Central memory CD4-positive, alpha-beta T cell (primary cell): ENCODE measurements at places on chromosomes 3 and 15.

DNA sequence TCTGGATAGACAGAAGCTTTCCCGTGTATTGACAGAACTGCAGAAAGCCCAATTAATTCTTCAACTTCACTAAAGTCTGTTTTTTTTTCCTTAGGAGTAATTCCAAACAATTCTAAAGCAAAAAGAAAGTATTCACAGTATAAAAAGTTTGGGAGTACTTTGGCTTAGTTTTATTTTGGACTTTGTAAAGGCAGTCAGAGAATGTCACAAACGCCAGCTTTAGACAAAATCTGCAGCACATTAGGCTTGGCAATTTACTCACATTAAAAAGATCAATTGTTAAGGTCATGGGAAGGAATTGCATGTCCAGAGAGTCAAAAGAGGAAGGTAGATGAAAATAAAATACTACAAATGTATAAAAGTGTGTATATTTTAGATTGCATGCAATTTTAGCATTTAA lies 47.5 kb upstream of the GBE1 start:
- DNase-seq: no peak

GRCh38 chr3:25349095-25349494 lies 79.0 kb upstream of the RARB start:
- DNase-seq: no peak

DNA sequence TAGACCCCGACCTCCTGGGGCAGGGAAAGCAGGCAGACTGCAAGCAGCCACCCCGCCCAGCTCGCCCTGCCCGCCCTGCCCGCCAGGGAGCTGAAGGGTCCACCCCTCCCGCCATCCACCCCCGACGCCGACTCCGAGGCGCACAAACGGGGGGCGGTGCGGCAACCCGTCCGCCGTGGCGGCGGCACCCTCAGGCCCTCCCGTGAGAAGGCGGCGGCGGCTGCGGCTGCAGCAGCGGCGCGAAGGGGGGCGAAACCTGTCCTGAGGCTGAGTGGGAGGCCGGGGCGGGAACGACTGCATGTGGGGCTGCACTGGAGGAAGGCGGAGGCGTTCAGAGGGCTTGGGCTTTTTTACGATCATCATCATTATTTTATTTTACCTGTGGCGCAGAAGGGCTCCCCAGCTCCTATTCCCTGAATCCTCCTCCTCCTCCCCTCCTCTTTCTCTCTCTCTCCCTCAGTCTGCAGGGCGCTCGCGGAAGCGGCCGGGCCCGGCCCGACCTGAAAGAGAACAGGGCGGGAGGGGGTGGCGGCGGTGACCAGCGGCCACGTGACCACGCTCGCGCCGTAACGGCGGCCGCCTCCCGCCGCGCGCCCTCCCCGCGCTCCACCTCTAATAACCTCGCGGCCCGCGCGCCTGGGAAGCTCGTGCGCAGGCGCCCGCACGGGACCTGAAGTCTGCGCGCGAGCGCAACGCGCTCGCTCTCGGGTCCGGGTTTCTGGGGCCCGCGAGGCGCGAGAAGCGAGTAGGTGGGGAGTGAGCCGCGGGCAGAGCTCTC lies at the start of gene TBC1D5:
TBC1D5 (minus strand) TSS at position 530 of the 778 bp plus-strand sequence. CDS start 234,061 bp downstream, outside the sequence.
- DNase-seq: peak; percentile 90

- no peak for DNase-seq
Measured at GRCh38 chr3:4231041-4231440, 72.1 kb upstream of the SETMAR start.

DNA sequence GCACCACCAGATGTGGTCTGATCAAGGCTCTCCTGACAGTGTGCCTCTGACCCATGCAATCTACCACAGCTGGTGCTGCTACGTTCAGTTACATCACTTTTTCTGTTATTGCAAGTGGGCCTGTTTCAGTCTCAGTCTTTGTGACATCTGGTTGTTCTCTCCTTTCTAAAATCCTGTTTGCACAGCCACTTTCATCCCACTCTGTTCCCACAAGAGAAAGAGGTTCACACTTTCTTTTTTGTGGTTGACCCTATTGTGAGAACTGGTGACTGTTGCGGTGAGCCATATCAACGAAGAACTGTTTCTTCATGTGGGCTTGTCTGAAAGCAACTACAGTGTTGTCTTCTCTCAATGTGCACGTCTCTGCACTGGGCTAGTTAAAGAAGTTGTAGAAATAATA lies 342.8 kb upstream of the ARPP21 start:
- DNase-seq: no peak

DNA sequence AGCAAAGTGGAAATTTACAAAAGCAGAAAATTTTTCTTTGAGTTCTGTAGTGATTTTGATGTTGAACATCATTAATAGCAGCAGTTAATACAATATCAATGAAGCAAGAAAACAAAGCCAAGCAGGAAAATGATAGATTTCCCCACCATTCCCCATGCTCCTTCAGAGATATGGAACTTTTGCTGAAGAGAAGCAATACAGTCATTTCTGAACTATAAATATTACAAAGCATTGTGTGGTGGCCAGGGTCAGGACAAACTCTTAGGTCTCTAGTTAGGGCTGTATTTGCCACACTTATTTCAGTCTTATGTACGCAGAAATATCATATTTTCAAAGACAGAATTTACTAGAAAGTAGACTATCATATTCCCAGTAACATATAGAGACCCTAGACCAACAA lies 88.8 kb upstream of the P3H2 start:
- no peak for DNase-seq

- DNase-seq: no peak
Measured at GRCh38 chr3:14258906-14259904, 80.6 kb downstream of the LSM3 start.

DNA sequence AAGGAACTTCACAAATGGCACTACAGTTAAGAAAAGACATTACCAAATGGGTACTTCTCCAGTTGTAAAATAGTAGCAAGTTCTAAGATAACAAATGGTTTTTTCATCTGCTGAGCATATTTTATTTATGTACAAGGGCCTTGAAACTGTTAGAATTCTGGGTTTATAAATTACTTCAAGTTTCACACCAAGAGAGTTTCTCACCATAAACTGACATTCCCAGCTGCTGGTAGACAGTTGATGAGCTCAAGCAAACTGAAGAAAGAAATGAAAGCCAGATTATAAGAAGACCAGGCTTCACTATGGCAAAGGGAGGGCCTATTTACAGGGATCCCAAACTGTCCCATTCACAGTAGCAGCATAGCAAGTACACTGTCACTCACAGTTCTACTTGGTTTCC lies 99.8 kb downstream of the DHX30 start:
- no peak for DNase-seq

- no peak for DNase-seq
Measured at GRCh38 chr15:93831641-93832040, 399.7 kb upstream of the MCTP2 start.

GRCh38 chr3:9887480-9887879 lies 2.9 kb upstream of the JAGN1 start:
- DNase-seq: no peak

GRCh38 chr3:187112934-187113793 lies 26.1 kb downstream of the RPL39L start:
- DNase-seq: peak; percentile 36

- DNase-seq: no peak
Measured at GRCh38 chr3:9278085-9278484, 28.6 kb upstream of the SRGAP3 start.

DNA sequence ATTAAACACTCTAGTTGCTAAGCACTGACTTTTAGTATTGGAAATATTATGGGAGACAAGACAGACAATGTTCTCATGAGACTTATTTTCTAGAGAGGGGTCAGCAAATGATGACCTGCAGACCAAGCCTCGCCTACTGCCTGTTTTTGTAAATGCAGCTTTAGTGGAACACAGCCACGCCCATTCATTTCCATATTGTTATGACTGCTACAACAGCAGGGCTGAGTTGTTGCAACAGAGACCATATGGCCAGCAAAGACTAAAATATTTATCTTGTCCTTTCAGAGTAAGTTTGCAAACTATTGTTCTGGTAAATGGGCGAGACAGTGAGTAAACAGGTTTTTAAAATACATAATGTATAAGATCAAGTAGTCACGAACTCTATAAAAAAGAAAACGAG lies 570.2 kb downstream of the NTRK3 start:
- no peak for DNase-seq

GRCh38 chr3:159170436-159171003 lies 368.7 kb downstream of the MFSD1 start:
- no peak for DNase-seq

DNA sequence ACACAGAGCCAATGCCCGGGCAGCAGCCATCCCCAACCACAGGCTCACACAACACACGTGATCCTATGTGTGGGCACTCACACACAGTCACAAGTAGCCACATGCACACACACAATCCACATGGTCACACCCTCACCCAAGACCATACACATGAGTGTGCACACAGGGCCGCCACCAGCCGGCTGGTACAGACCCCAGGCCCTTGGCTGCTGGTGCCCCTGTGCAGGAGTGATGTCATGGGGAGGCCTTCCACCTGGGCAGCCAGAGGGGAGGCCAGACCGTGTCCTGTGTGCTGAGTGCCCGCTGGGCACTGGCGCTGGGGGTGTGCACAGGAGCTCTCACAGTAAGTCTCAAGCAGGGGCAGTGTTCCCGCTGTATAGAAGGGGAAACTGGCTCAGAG lies 36.9 kb downstream of the DNAJB8 start:
- DNase-seq: no peak

GRCh38 chr3:156749244-156749643 lies 74.9 kb downstream of the TIPARP start:
- DNase-seq: no peak

DNA sequence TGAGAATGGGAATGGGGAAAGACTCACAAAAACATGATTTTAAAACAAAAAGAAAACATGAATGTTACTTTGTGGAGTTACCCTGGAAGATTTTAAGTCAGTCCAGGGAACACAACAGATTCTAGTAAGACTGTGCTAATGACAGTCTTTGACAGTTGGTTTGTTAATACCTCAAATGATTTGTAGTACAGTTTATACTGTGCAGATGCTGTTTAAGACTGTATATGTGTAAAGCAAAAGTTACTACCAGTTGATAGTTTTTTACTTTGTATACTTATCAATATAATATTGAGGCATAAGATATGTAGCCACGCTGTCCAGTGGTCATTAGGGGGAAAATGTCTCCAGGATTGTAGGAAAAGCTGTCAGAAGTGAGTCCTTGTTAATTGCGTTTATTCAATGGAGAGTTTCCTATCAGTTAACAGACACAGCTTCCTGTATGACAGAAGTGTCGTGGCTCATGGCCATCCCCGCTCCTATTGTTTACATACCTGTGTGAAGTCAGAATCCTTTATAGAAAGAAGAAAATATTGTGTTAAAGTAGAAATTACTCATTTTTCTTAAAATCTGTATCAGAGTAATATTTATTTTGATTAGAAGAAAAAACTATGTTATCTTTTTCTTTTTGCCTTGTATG lies 36.0 kb downstream of the NKIRAS1 start:
- DNase-seq: no peak

- no peak for DNase-seq
Measured at GRCh38 chr3:85387913-85388505, 429.2 kb downstream of the CADM2 start.

GRCh38 chr3:170622369-170623159 lies 36.7 kb upstream of the SLC7A14 start:
- DNase-seq: no peak

- DNase-seq: no peak
Measured at GRCh38 chr15:94791510-94791909, 560.1 kb downstream of the MCTP2 start.

DNA sequence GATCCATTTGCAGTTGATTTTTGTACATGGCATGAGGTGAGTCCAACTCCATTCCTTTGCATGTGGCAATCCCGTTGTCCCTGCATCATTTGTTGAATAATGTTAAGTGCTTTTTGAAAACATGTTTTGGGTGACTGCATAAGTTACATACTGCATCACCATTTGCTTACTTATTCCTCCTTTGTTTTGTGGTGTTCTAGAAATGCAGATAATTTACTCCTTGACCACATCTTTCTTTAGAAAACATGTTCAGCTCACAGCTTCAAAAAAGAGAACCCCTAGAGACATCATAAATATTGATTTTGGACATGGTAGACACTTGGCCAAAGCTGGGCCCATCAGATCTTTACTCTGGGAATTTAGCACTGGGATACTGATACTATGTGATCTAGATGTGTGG lies 135.3 kb upstream of the DAZL start:
- DNase-seq: no peak

GRCh38 chr3:174749143-174749542 lies 110.0 kb upstream of the NAALADL2 start:
- no peak for DNase-seq

- DNase-seq: no peak
Measured at GRCh38 chr3:73653877-73654276, 29.1 kb upstream of the PDZRN3 start.

GRCh38 chr3:53493595-53493962 lies 832 bp upstream of the CACNA1D start:
- DNase-seq: no peak

DNA sequence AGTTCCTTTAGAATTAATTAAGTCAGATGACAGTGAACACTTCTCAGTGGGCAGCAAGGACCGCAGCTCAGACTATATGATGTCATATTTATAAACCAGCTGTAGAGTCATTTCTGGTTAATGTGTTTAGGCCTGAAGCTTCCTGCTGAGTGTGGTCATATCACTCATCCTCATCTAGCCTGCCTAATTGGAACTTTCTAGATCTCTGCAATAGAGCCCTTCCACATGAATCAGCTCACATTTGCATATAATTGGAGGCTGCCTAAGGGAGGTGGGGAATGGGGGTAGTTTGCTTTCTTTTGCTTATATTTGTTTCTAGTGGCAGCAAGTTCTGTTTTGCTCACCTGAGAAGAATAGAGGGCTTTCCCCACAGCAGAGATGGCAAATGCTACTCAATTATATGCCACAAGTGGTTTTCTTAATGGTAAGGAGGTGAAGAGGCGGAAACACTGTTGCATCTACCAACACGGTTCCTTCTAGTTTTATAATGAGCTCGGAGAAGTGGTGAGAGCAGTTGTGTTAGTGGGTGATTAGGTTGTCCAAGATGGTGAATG lies 148.1 kb downstream of the KLHL25 start:
- peak; percentile 45 for DNase-seq

GRCh38 chr3:56899851-56900250 lies 98.1 kb upstream of the ARHGEF3 start:
- DNase-seq: no peak

GRCh38 chr3:169764882-169765612 lies at the start of gene TERC:
TSS of gene TERC (minus strand) at chr3:169765060.
- peak; percentile 96 for DNase-seq

GRCh38 chr3:29694331-29694730 lies 413.5 kb downstream of the RBMS3 start:
- no peak for DNase-seq
